Stimulated activated CD8-positive, alpha-beta memory T cell treated with anti-CD3 and anti-CD28 coated beads, Interleukin-4, amount 100 ng/mL, for 1 hour (primary cell): ENCODE measurements at places on chromosomes 1 and 21.

DNA sequence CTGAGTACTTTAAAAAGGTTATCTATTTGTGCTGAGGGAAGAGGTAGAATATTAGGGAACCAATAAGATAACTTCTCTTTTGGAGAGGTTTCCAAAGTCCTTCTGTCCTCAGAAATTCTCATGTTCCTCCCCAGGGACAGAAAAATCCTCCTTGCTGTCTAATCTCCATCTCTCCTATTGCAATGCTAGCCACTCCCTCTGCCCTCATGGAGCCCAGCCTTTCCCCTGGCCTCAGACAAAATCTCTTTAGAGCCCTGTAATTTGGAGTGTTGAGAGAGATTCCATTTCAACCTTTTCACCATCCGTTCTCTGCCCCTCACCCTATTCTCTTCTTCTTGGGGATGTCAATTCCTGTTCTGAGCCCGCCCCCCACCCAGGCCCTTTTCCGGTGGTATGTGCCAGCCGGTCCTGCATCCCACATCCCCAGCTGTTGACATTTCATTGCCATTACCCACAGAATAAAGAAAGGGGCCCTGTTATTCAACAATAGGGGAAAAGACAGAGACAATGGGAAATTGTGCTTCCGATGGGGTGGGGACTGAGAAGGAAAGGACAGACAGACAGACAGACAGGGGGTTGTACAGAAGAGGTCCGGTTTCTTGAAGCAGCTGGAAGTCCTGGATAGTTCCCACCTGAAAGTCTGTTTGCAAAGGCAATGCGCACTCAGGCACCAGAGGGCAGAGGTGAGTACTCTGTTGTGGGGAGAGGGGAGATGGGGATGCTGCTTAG is at the start of gene HAPLN2:
Gene HAPLN2, plus strand, starts transcription at position 563 of the 729 bp plus-strand sequence. CDS start 4,076 bp downstream, outside the sequence.
- DNase-seq, result no peak

GRCh38 chr1:206826394-206826793 is 39.0 kb upstream of the IL20 start:
- no peak for DNase-seq

- no peak for DNase-seq
These were observed 116.7 kb upstream of the F3 start for GRCh38 chr1:94658221-94658620.

- DNase-seq, result no peak
These were observed 276.2 kb downstream of the USP25 start for GRCh38 chr21:16005996-16006395.
